ENCODE measurements at places on chromosomes 1 and 21. TPM values are rescaled to one million over a fixed set of nuclear protein-coding genes. Genes with fewer than 3 reads are reported as not detected.

S100PBP gene
- total RNA-seq = 26.2 TPM

TTC24 gene
- total RNA-seq = not detected

DSCAM gene
- total RNA-seq = 0.16 TPM

SH3BGR gene
- total RNA-seq = 9.8 TPM

SERINC2 gene
- total RNA-seq = 311 TPM

OLFML2B gene
- total RNA-seq = 1.6 TPM

CFAP141 gene
- not detected for total RNA-seq

GBP6 gene
- total RNA-seq = not detected

ALDH4A1 gene
- total RNA-seq = 6.0 TPM

ADGRL4 gene
- total RNA-seq = 7.6 TPM

BRDT gene
- not detected for total RNA-seq

USH2A gene
- total RNA-seq = under 0.01 TPM

FYB2 gene
- total RNA-seq = 7.1 TPM

PLPPR4 gene
- total RNA-seq = 0.95 TPM

GJA8 gene
- total RNA-seq = not detected

C2CD4D gene
- not detected for total RNA-seq

RHOC gene
- total RNA-seq = 625 TPM

CLDN17 gene
- not detected for total RNA-seq

TARS2 gene
- total RNA-seq = 10.5 TPM

NPL gene
- total RNA-seq = 94.5 TPM

CHIA gene
- total RNA-seq = not detected

OLIG2 gene
- total RNA-seq = not detected

FNDC10 gene
- 4.6 TPM for total RNA-seq

FLG gene
- total RNA-seq = not detected

RHEX gene
- total RNA-seq = not detected

ANKRD35 gene
- 1.1 TPM for total RNA-seq

GCSAML gene
- 0.20 TPM for total RNA-seq

PDC gene
- total RNA-seq = not detected

TNFRSF8 gene
- total RNA-seq = not detected

AMY1A gene
- total RNA-seq = not detected

Measured in transverse colon (tissue), 4 donors.